ENCODE measurements at places on chromosomes 3 and 15. TPM values are rescaled to one million over a fixed set of nuclear protein-coding genes. Genes with fewer than 3 reads are reported as not detected.

PRR20G gene
- total RNA-seq: not detected

ATP8B4 gene
- total RNA-seq: 2.7 TPM

GNAT1 gene
- not detected for total RNA-seq

CKMT1A gene
- total RNA-seq: not detected

HTR3E gene
- total RNA-seq: not detected

RTF1 gene
- total RNA-seq: 27.5 TPM

CLDN16 gene
- total RNA-seq: 0.22 TPM

ADAMTSL3 gene
- total RNA-seq: not detected

SPTBN5 gene
- 2.4 TPM for total RNA-seq

TRH gene
- total RNA-seq: not detected

GOLGA8K gene
- not detected for total RNA-seq

HDGFL3 gene
- total RNA-seq: 32.2 TPM

DUOXA2 gene
- total RNA-seq: not detected

ST8SIA2 gene
- not detected for total RNA-seq

HHLA2 gene
- not detected for total RNA-seq

GOLGA6L4 gene
- 1.1 TPM for total RNA-seq

KLHL25 gene
- 6.2 TPM for total RNA-seq

SENP7 gene
- 11.4 TPM for total RNA-seq

CCDC33 gene
- 4.0 TPM for total RNA-seq

CNTN4 gene
- total RNA-seq: 2.6 TPM

COPS2 gene
- total RNA-seq: 50.8 TPM

GRIP2 gene
- 0.44 TPM for total RNA-seq

ZNF662 gene
- total RNA-seq: 1.3 TPM

HRG gene
- total RNA-seq: not detected

ALDH1L1 gene
- 1.3 TPM for total RNA-seq

ACKR4 gene
- 3.4 TPM for total RNA-seq

CCRL2 gene
- total RNA-seq: not detected

DLL4 gene
- 9.4 TPM for total RNA-seq

TRPC1 gene
- 27.2 TPM for total RNA-seq

MAPK6 gene
- 113 TPM for total RNA-seq

KBTBD13 gene
- not detected for total RNA-seq

UCN2 gene
- total RNA-seq: 25.1 TPM

CEMIP gene
- 259 TPM for total RNA-seq

NEK11 gene
- 5.9 TPM for total RNA-seq

COMMD2 gene
- total RNA-seq: 35.9 TPM

PPP2R3A gene
- total RNA-seq: 26.1 TPM

EPHB3 gene
- total RNA-seq: 2.6 TPM

GP5 gene
- under 0.01 TPM for total RNA-seq

AHSG gene
- not detected for total RNA-seq

CTXN2 gene
- not detected for total RNA-seq
